ENCODE measurements at places on chromosomes 1 and 21.

DNA sequence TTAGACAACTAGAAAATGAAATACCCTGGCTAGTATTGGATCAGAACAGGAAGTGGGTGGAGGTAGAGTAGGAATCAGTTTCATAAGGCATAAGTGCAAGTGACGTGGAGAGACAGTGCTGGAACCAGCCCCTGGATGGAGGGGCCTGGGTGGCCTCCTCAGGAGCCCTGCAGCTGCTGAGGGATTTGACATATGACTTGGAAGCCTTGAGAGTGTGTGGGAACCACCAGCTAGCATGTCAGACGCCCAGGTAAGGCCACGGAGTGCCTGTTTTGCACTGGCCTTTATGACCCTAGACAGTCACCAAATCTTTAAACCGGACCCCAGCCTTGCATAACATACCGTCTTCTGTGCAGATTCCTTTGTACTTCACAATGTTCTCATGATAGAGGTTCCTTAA lies 94.4 kb downstream of the RAVER2 start:
- no peak for DNase-seq

- no peak for DNase-seq
These were observed 10.6 kb downstream of the CFAP126 start for GRCh38 chr1:161357073-161357472.

DNA sequence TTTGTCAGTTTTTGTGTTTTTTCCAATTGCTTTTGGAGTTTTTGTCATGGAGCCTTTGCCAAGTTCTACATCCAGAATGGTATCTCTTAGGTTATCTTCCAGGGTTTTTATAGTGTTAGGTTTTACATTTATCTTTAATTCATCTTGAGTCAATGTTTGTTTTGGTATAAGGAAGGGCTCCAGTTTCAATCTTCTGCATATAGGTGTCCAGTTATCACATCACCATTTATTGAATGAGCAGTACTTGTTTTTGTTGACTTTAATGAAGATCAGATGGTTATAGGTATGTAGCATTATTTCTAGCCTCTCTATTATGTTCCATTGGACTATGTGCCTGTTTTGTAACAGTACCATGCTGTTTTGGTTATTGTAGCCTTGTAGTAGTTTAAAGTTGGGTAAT lies 1233.1 kb downstream of the PLA2G4A start:
- DNase-seq, result no peak

DNA sequence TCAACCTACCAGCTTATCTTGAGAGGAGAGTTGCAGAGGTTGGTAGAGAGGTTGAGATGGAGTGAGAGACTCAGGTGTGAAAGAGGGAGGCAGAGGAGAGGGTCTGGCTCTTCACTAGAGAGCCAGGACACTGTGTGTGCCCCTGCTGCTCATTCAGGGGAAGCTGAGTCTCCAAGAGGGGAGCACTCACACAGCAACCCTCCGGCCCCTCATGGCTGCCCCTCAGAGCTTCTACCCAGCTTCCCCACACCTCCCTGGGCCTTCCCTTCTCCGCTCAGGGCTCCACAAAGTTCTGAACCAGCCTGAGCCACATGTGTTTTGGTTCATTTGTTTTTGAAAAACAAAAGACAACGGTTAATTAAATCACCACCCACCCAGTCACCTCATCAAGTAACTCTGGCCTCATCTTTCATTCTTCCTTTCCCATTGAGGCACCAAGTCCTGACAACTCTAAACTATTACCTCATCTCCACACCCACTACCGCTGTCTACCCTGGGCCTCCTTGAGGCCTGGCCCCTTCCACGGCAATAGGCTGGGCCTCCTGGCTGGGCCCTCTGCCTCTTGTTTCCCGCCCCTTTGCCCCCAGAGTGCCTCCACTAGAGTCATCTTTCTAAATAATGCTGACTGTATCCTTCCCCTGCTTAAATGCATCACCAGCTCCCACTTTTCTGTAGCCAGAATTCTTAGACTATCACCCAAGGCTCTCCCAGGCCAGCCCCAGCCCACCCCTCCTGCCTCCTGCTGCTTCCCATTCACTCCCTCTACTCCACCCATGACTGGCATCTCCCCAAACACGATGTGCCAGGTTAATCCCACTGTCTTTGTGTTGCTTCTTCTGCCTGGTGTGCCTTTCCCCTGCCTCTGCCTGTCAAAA lies 33.0 kb downstream of the TNNT2 start:
- DNase-seq, result no peak

DNA sequence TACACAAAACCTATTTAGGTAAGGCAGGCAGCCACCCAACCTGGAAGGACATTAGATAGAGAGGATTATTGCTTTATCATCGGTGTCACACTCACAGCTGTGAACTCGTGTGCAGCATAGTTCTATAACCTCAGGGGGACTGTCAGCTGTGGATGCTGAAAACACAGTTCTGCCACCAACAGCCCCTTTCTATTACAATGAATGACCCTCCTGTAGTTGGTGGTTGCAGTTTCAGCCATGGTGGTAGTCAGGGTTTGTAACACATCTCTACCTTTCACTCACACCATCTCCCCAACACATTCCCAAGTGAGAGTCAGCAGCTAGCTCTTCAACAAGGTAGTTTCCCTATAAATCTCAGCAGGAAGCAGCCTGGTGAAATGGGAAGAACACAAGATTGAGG lies 136.8 kb downstream of the ZC3H11B start:
- no peak for DNase-seq

DNA sequence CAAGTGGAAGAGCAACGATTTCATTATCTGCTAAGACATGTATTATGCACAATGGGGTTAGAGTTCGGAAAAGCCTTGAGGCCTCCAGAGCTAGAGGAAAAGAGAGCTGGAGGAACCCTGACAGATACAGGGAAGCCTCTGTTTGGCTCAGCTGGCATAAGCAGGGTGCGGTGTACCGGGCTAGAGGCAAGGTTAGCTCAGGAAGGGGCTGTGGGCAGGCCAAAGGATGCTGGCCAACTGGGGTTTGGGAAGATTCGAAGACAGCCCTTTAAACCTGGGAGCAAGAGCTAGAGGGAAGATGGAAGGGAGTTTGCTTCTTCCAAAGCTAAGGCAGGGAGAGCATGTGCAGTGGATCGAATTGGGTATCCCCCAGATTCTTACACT lies 107.6 kb upstream of the TLR5 start:
- DNase-seq, result no peak

GRCh38 chr1:9293533-9294404 lies 1.1 kb downstream of the SPSB1 start:
- DNase-seq, result no peak

DNA sequence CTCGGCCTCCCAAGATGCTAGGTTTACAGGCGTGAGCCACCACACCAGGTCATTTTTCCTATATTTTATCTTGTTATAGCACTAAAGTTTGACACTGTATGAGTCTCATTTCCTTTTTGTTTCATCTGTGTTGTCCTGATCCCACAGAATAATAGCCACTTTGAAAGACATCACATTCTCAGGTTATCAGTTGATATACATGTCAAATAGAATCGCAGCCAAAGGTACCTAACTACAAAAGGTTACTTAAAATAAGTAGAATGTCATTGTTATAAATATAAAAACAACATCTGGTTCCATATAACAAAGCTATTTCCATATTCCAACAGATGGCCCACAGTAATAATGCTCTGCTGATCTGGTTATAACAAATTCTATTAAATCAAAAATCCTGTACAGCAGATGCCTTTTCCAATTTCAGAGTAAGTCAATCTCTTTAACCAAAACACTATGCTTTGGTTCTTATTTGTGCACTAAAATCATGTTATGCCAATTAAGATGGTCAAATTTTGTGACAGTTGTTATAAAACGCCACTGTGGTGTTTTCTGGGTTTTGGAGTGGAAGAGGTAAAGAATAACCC lies 6.0 kb downstream of the FOXJ3 start:
- DNase-seq, result no peak

- DNase-seq, result no peak
These were observed 542 bp upstream of the XPR1 start for GRCh38 chr1:180631194-180631765.

GRCh38 chr1:8578132-8578877 lies 239.1 kb downstream of the RERE start:
- DNase-seq, result no peak

- DNase-seq, result peak; percentile 27
These were observed 40.0 kb upstream of the DHCR24 start for GRCh38 chr1:54926970-54927369.

DNA sequence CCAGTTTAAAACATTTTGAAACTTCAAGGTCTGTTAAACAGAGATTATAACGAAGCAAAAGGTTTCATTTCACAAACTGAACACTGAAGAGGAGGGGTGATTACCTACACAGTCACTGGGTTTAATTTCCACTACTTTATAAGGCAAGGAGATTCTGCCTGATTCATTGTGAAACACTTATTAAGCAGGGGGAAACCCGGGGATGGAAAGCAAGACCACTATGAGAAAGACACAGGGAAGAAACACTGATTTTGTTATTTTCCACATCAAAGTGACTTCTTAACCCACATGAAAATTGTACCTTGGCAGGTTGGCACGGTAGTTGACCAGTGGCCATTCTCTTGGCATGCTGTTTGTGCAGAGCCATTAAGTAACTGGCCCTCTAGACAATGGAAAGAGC lies 8.1 kb upstream of the F5 start:
- no peak for DNase-seq

DNA sequence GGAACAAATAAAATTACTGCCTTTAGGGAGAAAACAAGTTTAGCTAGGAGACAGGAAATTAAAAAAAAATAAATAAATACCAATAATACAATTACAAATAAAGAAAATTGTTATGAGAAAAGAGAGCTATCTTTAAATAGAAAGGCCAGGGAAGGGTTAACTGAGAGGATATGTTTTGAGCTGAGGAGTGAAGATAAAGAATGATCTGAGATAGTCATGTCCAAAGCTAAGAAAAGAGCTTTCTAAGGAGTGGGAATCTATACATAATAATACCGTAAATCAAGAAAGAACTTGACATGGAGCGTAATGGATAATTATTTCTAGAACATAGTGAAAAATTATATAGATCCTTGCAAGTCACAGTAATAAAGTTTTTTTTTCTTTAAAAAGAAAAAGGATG lies 176.5 kb downstream of the NCAM2 start:
- no peak for DNase-seq

DNA sequence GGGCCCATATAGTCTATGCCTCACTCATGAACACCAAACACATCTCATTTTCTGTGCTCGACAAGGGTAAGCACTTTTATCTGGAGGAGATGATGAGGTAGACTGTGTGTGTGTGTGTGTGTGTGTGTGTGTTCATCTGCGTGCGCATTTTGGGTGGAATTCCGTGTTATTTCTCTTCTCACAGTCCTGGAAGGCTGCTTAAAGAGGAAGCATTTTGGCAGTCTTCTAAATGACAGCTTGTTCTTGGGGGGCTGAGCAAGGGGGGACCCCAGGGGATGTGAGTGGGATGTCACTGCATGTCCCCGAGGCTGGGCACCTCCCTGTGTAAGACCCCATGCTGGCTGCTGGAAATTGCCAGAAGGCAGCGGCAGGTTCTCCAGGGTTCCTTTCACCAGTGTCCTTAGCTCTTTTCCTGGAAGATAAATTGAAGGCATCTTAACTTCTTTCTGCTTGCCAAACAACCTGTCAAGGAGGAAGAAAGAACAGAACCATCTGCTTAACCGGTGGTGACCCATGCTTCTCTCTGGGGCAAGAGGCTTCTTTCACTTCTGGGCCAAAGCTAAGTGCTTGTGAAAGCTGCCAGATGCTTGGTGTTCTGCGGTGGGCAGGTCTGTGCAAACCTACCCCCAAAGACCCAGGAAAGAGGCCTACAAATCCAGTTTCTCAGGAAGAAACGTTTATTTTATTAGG lies 9.9 kb upstream of the RD3 start:
- DNase-seq, result no peak

DNA sequence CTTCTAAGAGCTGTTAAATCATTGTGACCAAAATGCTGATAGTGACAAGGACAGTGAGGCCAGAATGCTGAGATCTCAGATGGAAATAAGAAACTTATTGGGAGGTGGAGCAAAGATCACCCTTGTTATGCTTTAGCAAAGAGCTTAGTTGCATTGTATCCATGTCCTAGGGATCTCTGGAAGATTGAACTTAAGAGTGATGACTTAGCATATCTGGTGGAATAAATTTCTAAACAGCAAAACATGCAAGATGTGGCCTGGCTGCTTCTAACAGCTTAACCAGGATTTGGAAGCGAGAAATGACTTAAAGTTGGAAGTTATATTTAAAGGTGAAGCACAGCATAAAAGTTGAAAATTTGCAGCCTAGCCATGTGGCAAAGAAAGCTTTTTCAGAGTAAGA lies 7.7 kb downstream of the NTMT2 start:
- no peak for DNase-seq
